CD8-positive, alpha-beta memory T cell (primary cell): ENCODE measurements at places on chromosomes 16 and 17. TPM values are rescaled to one million over a fixed set of nuclear protein-coding genes. Genes with fewer than 3 reads are reported as not detected.
A peak's percentile ranks its signal among the peaks of the same experiment; 100 is the strongest.

DNA sequence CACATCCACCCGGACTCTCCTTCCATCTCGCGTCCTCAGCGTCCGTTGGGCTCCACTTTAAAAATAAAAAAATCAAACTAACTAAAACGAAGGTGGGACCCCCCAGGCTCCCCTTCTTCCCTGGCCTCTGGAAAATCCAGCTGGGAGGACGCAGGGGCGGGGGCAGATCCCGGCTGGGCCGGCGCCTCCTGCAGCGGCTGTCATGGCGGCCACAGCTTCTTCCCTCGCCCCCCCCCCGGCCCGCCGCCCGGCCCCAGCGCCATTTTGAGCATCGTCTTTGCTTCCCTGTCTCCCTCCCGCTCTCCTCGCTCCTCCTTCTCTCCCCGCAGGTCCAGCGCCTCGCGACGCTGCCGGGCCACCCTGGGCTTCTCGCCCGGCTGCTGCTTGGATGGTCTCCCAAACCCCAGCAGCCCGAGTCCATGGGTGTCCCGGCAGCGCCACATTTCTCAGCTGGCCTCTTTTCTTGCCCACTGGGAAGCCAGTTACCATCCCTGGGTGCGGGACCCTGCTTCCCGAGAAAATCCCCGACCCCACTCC, 3.3 kb downstream of the HOXB2 start:
- DNase-seq = no peak

- DNase-seq = no peak
These were observed 224.0 kb downstream of the IRX3 start for GRCh38 chr16:54062361-54063278.

DNA sequence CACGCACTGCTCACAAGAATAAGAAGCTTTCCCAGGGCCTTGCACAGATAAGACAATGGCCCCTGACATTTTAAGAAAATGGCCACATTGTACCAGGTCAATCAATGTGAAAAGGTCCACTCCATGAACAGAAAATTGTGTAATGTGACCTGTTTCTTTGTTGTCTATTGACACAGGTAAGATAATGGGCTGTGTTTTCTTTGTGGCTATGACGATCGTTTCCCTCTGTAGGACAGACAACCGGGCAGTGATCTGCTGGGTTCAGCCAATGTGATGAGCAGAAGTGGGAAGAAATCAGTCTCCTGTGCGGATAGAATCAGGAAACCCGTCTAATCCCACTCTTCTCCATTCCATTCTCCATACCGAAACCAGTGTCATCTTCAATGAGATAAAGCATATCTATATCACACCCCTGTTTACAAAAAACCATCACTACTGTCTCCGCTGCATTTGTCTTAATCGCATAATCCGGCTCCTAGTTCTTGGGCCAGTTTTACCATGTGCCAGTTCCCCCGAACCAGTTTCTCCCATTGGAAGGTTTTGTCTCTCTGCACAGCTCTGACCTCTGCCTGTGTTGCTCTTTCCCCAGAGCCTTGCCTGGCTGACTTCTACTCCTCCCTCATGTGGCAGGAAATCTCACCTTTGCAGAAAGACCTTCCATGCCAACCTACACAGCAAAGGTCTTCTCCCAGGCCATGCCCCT, 66.9 kb upstream of the ATF7IP2 start:
- no peak for DNase-seq

The BEAN1 gene
- not detected for total RNA-seq

DNA sequence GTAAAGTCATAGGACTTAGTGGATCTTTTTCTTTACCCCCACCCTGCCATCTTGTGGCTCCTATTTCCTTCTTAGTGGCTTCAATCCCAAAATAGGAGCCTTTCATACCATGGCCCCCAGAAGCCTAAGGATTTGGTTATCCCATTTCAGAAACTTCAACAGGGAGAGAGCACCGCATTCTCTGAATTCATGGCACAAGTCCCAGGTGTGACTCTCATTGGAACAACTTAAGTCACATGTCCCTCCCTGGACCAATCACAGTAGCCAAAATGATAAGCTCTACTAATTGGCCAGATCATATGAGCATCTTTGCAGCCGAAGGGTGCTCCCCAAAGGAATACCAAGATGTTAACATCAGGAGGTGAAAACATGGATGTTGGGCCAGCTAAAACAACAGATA, 43.2 kb downstream of the AXIN2 start:
- no peak for DNase-seq

GRCh38 chr17:57953705-57954396, 1.4 kb downstream of the CUEDC1 start:
- DNase-seq = no peak

The SIAH1 gene
- total RNA-seq = 11.6 TPM

- no peak for DNase-seq
These were observed 9.4 kb upstream of the HEATR6 start for GRCh38 chr17:60087882-60088669.

DNA sequence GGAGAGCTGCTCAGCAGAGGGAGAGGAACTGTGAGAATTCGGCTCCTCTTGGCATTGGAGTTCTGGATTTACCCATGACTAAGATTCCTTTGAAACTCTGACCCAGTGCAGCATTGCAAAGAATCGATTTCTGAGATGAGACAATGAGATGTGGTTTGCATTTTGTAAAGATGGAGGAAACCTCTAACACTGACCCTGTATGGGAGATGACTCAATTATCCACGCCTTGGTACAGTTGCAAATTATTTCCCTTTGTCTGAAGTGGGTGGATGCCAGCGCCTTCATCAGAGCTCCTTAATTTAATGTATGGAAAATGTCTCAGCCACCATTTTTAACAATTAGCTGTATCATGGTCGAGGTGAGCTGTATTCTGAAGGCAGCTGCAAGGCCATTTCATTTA, 53.4 kb downstream of the NUP93 start:
- DNase-seq = no peak

DNA sequence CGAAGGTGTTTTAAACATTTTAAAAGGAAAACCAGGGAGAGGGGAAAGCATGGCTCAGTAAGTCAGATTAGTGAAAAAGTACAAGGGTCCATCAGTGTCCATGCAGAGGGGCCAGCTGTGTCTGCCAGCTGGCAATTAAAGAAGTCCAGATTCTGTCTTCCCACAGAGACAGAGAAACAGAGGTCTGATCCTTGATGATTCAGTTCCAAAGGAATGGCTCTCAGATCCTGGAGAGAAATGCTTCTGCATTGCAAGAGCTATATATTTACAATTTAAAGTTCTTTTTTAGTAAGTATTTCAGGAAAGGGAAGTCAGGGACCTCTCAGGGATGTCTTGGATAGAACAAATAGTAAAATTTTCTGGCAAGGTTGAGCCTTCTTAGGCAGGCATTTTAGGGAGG, 56.2 kb downstream of the HSD17B2 start:
- no peak for DNase-seq

DNA sequence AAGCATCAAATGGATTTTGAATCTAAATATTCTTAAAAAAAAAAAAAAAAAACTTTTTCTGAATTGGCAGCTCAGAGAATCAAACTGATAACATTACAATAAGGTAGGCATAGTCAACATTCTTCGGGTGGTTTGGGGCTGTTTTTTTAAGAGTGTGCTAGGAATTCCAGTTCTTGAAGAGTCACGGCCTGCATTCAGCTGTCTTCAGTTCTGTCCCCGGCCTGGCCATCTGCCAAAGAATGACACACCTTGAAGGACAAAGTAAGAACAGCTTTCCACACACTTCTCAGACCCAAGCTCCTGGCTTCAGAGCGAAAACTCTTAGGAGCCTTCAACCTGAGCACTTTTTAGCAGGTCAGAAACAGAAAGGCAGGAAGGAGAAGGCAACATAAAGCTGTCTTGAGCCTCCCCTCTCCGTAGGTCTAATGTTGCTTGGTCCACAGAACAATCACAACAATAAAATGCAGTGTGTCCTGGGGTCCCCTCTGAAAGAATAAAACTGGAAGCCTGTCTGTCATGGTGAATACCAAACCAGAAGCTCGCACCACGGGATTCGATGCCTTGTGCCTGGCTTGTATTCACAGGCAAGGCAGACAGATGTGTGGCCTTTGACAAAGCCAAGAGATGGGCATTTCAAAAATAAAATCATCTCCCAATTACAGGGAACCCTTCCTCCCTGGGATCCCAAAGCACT, 524.4 kb upstream of the ZFHX3 start:
- DNase-seq = no peak

DNA sequence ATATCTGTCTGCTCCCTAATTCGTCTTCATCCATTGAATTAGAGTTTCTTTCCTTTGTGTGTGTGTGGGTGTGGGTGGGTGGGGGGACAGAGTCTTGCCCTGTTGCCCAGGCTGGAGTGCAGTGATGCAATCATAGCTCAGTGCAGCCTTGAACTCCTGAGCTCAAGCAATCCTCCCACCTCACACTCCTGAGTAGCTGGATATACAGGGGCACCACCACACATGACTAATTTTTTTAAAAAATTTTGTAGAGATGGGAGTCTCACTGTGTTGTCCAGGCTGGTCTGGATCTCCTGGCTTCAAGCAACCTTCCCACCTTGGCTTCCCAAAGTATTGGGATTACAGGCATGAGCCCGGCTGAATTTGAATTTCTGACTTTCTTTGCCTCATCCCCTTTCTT, 34.5 kb upstream of the MED13 start:
- no peak for DNase-seq

The MYADML2 gene
- total RNA-seq = not detected

The APRT gene
- total RNA-seq = 338 TPM

The OR1F1 gene
- total RNA-seq = not detected

DNA sequence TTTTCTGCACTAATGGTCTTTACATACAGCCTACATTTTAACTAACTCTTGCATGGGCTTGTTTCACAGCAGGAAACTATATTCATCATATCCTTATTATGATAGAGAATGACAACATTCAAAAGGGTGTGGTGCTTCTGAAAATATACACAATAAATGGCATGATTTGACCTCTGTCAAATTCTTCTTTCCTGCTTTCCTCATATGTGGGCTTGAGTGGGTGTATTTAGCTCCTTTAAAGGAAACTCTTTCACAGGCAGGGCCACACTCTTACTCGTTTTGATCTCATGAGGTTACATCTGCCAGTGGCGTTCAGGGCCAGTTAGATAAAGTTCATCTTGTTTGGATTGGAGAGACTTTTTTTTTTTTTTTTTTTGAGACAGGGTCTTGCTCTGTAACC, 6.1 kb downstream of the SLC35G3 start:
- DNase-seq = no peak

GRCh38 chr16:72202014-72202413, 30.1 kb upstream of the PMFBP1 start:
- DNase-seq = no peak

DNA sequence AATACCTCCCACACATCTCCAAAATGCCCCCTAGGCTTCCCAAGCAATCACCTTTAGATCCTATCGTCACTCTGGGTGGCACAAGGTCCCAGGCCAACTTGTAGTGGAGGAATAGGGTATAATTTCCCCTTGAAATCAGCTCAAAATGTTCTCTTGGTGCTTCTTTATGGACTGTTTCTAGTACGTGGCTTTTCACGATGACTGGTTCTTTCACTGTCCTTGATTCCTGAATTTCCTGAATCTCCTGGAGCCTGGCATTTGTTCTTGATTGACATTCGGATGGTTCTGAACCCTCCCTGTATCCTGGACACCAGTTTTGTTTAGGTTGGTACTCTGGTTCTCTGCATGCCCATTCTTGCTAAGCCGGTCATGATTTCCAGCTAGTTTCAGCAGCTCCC, 6.9 kb upstream of the VPS53 start:
- no peak for DNase-seq

- DNase-seq = peak; percentile 98
These were observed 8.3 kb downstream of the MNT start for GRCh38 chr17:2392252-2393173.

The NHLRC4 gene
- total RNA-seq = 0.55 TPM

DNA sequence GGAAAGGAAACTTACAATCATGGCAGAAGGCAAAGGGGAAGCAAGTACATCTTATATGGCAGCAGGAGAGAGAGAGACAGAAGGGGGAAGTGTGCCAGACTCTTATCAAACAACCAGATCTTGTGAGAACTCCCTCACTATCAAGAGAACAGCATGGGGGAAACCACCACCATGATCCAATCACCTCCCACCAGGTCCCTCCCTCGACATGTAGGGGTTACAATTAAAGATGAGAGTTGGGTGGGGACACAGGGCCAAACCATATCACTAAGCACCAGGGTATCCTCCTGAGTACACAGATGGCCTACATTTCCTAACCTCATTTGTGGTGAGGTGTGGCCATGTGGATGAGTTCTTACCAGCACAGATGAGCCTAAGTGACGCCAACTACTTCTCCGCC, 348.6 kb upstream of the ZFHX3 start:
- no peak for DNase-seq

DNA sequence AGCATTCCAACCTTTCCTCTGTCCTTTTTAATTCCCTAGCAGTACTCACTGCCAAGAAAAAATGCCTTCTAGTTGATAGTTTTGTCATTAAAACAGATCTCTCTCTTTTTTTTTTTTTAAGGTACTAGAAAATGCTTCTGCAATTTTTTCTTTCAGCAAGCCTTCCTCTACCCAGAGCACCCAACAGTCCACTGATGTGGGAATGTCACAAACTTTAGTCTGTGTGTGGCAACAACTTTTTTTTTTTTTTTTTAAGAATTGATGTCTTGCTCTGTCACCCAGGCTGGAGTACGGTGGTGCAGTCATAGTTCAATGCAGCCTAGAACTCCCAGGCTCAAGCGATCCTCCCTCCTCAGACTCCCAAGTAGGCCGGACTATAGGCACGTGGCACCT, 34.7 kb downstream of the CDRT15 start:
- DNase-seq = no peak

The TMIGD1 gene
- total RNA-seq = not detected

DNA sequence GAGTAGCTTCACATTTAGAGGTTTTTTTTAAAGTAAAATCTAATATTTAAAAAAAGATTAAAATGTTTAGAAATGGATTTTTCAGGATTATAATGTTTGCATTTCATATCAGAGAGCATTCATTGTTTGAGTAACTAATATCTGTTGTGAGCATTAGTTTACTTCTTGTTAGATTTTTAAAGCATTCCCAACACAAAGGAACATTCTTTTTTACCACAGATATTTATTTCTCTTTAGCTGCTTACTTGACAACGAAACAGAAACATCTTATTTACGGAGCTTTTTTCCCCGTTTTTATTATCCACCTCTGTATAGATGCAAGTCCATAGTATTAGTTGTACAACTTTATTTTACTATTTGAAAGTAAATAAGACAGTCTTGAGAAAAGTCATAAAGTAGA, 53.0 kb downstream of the NFAT5 start:
- DNase-seq = no peak

- no peak for DNase-seq
These were observed 14.2 kb downstream of the CX3CL1 start for GRCh38 chr16:57386381-57386951.

- DNase-seq = no peak
These were observed 45.4 kb upstream of the GINS3 start for GRCh38 chr16:58346831-58347371.

DNA sequence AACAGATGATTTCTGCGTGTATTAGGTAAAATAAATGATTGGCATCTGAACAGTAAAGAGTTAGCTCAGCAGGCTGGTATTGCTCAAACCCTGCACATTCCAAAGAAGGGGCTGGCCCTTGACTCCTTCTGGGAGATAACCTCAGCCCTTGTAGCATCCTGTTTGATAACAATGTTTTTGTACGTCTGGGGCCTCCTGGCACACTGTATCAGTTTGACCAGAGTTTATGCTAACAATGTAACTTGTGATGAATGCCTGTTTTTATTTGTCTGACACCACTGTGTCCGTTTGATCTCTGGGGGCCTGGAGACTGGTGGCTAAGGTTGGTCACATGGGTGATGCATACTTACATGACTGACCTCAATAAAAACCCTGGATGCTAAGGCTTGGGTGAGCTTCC, 43.8 kb upstream of the NDRG4 start:
- no peak for DNase-seq

The ANKS3 gene
- total RNA-seq = 18.5 TPM
